ENCODE measurements at places on chromosomes 5 and 9. TPM values are rescaled to one million over a fixed set of nuclear protein-coding genes. Genes with fewer than 3 reads are reported as not detected.

Gene LCNL1
- polyA plus RNA-seq, result 0.11 TPM

Gene PPIC
- polyA plus RNA-seq, result 38.3 TPM

Gene KCNN2
- 3.4 TPM for polyA plus RNA-seq

Gene CMYA5
- 20.6 TPM for polyA plus RNA-seq

Gene PDE6A
- 0.21 TPM for polyA plus RNA-seq

Gene CARD9
- polyA plus RNA-seq, result 2.8 TPM

Gene DTWD2
- 6.9 TPM for polyA plus RNA-seq

Gene IRGM
- polyA plus RNA-seq, result 0.72 TPM

Gene SLC25A2
- polyA plus RNA-seq, result not detected

Gene SLC6A7
- 0.11 TPM for polyA plus RNA-seq

Gene SLC34A3
- polyA plus RNA-seq, result 0.37 TPM

Gene PLPP6
- 18.8 TPM for polyA plus RNA-seq

Gene SNCB
- polyA plus RNA-seq, result not detected

GRCh38 chr5:79200573-79201183 is 35.3 kb upstream of the JMY start:
- DNase-seq, result no peak

GRCh38 chr9:91134608-91135007 is 227.1 kb downstream of the AUH start:
- DNase-seq, result no peak

- no peak for DNase-seq
Observed at GRCh38 chr5:65050826-65051498, 282.2 kb downstream of the CWC27 start.

GRCh38 chr5:155259648-155260047 is 246.1 kb downstream of the KIF4B start:
- DNase-seq, result no peak

- DNase-seq, result no peak
Observed at GRCh38 chr5:31116466-31117031, 76.9 kb upstream of the CDH6 start.

- DNase-seq, result no peak
Observed at GRCh38 chr5:35305336-35306020, 75.2 kb upstream of the PRLR start.

DNA sequence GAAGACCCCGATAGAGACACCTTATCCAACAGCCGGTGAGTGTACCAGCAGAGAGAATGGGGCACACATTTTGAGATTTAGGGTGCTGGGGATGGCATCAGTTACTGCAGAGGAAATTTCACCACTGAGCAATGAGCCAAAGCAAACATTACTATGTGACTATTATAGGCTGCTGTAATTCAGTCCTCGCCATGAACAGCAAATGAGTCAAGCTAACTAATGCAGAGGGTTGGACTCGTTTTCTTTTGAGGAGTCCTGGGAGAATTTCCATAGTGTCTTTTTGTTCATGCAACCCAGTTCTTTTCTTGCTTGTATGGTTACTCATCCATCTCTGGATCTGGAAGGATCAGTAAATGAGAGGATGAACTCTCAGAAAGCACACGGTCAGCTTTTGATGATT is 323.8 kb downstream of the PSAT1 start:
- no peak for DNase-seq

DNA sequence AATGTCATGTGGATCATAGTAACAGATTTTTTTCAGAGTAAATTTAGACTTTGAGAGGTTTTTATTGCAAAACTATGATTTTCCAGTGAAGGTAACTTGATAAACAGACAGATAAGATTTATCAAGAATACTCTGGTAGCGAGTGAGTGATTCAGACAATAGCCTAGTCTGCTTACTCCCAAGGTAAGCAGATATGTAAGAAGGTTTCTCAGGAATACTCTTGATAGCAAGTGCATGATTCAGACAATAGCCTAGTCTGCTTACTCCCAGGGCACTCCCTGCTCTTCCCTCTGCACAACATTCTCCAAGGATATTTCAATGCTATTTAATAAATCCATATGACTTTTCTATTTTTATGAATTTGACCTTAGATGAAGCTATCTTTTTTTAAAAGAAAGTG is 1881.5 kb downstream of the EFNA5 start:
- no peak for DNase-seq

- DNase-seq, result no peak
Observed at GRCh38 chr9:3863111-3863528, 337.3 kb upstream of the RFX3 start.

- no peak for DNase-seq
Observed at GRCh38 chr5:142287973-142288313, 36.9 kb downstream of the SPRY4 start.

DNA sequence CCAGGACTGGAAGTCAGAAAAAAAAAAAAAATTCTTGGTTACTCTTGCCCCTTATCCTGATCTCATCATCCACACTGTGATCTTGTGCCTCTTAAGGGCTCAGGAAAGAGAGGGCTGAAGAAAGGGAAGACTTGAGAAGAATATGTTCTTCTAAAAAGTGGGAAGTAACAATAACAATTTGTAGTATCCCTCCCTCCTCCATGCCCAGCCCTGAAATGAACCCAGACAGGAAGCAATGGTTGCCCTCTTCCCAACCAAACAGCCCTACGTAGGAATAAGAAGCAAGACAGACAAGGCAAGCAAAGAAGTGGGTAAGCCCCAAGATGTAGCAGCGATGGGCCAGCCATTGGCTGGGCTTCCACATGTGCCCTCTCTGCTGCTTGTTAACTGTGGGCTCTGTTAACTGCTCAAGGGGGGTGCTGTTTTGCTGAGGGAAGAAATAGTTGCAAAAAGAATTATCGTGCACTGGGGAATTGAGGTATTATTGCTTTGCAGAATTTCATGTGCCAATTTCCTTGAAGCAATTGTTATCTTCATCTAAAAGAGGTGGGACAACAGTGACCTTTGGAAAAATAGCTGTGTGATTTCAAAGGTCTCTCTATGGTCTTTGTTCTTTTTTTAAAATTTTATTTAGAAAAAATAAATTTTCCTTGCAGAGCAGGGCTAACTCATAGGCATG is 146.6 kb upstream of the PCA3 start:
- DNase-seq, result no peak

- DNase-seq, result no peak
Observed at GRCh38 chr5:33592245-33592644, 151.5 kb downstream of the TARS1 start.

GRCh38 chr9:116813031-116813300 is 125.9 kb downstream of the TRIM32 start:
- DNase-seq, result no peak

- no peak for DNase-seq
Observed at GRCh38 chr5:139681112-139681458, 32.9 kb downstream of the CXXC5 start.

DNA sequence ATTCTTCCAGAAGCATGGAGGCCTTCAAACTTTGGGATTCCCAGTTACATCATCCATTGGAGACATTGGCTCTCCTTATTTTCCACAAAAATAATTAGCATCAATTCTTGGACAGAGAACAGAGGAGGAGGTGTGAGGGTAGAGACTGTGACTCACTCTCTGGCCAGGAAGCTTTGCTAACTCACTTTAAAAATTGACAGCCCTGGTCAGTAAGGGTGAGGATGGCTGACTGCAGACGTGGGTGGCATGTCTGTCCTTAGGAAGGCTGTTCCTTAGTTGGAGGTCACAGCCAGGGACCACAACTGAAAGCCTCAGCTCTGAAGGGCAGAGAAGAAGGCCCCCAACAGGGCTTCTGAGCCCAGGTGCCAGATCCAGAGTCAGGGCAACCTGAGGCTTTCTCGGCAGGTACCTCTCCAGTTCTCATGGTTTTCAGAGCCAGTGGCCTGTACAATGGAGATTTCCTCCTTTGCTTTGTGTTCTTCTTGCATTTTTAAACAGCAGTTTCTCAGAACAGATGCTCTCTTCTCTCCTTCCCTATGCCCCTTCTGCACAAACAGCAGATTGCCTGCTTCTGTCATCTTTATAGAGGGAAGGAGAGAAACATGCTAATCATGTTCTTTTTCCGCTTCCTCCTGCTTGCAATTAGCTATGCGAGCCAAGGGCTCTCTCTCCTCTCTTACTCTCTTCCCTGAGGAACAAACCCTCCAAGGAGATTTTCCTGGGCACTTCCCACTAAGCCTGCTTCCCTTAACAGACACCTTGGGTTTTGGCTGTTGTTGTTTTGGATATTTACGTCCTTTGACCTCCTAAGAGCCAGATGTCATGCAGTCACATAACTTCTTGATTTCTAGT is 92.5 kb upstream of the ZNF366 start:
- DNase-seq, result no peak

DNA sequence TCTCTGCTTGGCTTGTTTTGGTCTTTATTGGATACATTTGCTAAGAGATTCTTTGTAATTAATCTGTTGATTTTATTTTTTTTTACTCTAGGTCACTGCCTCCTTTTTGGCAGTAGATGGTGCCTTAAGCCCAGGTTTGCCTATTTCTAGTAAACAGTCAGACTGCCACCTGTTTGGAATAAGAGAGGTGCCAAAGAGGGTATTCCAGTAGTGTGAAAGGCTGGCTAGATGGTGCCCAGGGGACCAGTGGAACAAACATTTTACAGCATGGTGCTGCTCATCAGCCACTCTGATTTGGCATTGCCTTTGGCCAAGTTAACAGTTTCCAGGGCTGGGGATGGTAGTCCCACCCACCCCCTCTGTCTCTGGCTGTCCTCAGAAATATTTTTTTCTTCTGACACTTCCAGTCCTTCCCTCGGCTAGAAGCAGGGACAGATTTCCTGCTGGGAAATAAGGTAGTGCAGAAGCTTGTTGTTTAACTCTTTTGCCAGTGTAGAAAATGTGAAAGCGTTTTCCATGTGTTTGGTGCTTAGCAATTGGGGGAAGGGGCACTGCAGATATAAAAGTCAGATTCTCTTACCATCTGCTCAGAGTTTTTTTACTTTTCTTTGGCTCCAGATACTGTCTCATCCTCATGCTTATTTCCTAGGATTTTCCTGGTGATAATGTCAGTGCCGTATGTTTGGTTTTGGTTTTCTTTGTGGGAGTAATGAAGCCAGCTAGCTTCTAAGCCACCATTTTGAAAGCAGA is 36.6 kb upstream of the FBXL7 start:
- DNase-seq, result no peak

GRCh38 chr5:7320701-7321301 is 75.1 kb upstream of the ADCY2 start:
- no peak for DNase-seq

GRCh38 chr9:29830821-29831220 is 2257.5 kb upstream of the C9orf72 start:
- peak; percentile 12 for DNase-seq

DNA sequence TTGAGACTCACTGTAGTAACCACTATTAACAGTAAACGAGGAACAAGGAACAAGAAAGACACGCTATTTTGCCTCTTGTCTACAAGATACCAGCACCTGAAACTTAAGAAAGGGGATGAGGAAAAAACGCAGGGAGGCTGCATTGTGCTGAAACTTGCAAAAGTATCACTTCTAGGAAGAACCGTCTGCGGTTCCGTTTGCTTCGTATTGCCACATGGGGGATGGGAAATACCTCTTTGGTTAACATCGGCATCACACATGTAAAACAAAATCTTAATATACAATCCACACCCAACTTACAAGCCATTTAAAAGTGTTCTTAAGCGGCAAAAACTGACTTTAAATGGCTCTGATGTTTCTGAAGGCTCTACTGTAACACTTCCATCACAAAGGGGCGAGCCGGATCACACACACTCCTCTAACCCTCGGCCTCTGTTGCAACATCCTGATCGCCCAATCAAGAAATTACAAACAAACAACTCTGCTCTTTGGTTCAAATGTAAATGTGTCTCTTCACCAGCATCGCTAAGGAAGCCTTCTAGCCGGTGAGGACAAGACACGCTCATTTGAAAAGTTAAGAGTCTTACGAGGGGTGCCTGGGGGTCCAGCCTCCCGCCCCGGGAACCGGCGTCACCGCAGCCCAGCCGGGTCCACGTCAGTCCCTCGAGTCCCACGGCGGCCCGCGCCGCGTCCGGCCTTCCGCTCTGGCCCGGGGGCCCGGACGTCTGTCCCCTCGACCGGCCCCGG is 621 bp downstream of the SEC16A start:
- no peak for DNase-seq

GRCh38 chr9:14652729-14653377 is 40.4 kb downstream of the ZDHHC21 start:
- no peak for DNase-seq

DNA sequence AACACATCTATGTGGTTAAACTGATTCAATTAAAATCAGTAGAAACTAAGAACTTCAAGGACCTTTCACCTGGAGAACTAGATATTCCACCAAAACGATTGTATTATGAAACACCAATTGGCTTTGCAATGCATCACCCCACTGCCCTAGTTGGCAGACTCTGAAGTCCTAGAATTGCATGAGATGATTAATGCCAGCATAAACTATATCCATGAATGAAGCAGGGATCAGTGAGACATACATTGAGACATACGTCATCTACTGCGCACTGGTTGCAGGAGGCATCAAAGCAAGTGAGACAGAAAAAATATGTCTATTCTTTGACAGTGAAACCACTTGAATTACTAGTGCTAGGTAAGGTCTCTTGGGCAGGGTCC is 9.7 kb upstream of the ZNF354A start:
- DNase-seq, result no peak

GRCh38 chr9:5002811-5003210 is 17.7 kb downstream of the JAK2 start:
- DNase-seq, result no peak
